ENCODE measurements at places on chromosomes 7 and 10. TPM values are rescaled to one million over a fixed set of nuclear protein-coding genes. Genes with fewer than 3 reads are reported as not detected.

GRCh38 chr7:27098578-27099451 lies 3.0 kb upstream of the HOXA1 start:
- DNase-seq, result no peak

GRCh38 chr7:68125168-68125567 lies 1128.5 kb downstream of the TYW1 start:
- no peak for DNase-seq

- DNase-seq, result no peak
These were observed 224.7 kb upstream of the SH2B2 start for GRCh38 chr7:102061981-102062390.

DNA sequence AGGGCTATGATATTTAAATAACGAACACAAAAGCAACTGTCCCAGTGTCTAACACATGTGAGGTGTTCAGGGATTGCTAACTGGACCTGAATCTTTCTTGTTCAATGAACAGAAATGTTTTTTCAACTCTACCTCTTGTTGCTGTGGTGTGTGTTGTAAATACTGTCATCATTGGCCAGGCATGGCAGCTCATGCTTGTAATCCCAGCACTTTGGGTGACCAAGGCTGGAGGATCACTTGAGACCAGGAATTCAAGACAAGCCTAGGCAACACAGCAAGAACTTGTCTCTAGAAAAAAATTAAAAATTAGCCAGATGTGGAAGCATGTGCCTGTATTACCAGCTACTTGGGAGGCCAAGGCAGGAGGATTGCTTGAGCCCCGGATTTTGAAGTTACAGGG lies 1250.9 kb downstream of the TYW1 start:
- no peak for DNase-seq

DNA sequence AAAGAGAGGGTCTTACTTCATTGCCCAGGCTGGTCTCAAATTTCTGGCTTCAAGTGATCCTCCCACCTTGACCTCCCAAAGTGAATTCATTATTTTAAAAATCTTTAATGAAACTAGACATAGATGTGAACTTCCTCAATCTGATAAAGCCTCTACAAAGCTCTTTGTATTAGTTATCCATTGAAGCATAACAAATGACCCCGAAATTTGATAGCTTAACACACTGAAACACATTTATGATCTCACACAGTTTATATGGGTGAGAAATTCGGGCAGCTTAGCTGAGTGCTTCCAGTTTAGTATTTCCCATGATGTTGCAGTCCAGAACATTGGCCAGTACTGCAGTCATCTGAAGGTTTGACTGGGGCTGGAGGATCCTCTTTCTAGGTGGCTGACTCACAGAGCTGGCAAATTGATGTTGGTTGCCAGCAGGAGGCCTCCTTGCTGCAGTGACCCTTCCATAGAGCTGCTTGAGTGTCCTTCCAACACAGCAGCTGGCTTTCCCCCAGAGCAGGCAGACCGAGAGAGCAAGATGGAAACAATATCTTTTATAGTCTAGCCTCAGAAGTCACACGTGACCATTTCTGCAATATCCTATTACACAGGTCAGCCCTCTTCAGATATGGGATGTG lies 16.6 kb upstream of the WNT8B start:
- DNase-seq, result no peak

DNA sequence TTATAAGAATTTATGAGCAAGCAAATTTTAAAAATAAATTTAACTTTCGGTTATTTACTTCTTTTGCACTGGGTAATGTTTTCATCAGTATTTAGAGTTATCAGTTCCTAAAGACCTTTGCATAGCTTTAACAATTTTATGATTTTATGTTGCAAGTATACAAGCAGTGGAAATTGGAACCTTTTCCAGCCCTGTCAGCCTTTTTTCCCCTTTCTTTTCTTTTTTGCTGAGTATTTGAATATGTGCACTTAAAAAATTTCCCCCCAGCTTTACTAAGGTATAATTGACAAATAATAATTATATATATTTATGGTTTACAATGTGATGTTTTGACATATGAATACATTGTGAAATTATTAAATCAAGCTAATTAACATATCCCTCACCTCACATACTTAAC lies 62.6 kb downstream of the MKLN1 start:
- no peak for DNase-seq

Gene ADCY1
- total RNA-seq, result not detected

Gene GRID2IP
- 0.15 TPM for total RNA-seq

Gene PSMC2
- total RNA-seq, result 84.3 TPM
